Activated CD4-positive, CD25-positive, alpha-beta regulatory T cell (primary cell): ENCODE measurements at places on chromosomes 3 and 15.

DNA sequence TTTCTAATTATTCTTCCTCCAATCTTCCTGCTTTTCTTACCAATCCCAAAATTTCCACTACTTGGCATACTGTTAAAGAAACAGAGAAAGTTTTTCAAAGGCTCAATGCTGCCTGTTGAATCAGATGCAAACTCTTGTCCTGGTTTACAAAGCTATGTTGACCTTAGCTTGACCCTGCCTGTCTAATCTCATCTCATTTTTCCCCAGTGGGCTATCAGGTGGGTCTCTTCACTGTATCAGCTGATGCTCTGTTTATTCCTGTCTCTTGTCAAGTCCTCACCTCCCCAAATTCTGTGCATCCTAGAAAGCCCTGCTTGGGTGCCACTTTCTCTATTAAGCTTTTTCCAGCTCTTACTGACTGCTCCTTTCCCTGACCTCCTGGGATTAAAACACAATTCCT lies 18.2 kb downstream of the NFKBIZ start:
- no peak for DNase-seq

- no peak for DNase-seq
Measured at GRCh38 chr3:33663042-33663441, 55.0 kb downstream of the CLASP2 start.

GRCh38 chr3:23751212-23751723 lies 54.5 kb upstream of the UBE2E1 start:
- DNase-seq: no peak

GRCh38 chr3:126682009-126682408 lies 22.0 kb upstream of the CHCHD6 start:
- no peak for DNase-seq

DNA sequence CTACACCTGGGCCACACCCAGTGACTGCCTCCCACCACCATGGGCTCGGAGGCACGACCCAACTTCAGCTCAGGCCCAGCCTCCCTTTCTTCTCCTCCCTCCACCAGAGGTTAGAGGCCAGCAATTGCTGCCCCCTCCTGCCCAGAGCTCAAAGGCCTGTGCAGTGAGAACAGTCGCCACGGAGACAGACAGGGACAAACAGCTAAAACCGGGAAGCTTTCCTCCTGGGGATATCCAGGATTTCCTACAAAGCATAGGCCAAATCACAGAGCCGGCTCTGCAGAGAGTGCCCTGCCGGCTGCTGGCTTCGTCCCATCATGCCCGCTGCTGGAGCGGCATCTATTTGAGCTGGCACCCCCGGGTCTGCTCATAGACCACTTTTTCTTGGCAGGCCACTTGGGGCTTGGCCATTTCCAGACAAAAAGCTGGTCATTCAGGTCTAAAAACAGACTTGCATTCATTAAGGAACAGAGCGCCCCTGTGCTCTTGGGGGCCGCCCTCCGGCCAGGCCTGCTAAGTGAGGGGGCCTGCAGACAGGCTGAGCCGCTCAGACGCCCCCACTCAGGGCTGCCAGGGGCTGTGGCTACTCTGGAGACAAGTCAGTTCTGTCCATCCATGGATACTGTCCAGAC lies 17.5 kb downstream of the GRAMD2A start:
- DNase-seq: no peak

DNA sequence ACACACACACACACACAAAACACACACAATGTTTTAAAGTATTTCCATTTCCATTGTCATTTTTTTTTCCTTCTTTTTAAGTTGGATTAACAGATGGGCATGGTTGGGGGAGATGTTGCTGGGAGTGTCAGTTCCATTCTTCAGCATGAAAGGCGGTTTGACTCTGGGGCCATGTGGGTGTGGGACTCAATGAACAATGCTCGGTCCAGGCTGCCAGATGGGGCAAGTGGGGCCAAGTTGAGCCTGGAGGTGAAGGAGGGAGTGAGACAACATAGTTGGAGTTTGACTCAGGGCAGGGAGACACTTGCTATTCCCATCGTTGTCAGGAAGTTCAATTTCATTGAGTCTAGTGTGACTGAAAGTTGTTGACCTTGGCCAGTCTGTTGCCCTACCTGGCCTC lies 125.3 kb downstream of the TLE3 start:
- no peak for DNase-seq

- DNase-seq: no peak
Measured at GRCh38 chr15:67018026-67018425, 47.4 kb upstream of the SMAD3 start.

DNA sequence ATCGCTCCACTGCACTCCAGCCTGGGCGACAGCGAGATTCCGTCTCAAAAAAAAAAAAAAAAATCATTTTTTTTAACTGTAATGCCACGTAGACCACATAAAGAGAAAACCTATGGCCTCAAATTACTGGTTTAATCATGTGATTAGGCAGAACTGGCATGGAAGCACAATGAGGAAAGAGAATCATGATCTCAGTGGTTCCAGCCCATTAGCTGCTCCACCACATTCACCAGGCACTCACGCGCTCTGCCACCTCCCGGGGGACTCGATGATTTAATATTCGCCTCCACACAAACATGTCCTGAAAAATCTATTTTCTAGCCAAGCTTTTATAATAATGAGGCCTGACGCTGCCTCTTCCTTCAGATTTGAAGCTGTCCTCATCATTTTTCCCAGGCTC lies 204.7 kb downstream of the TBL1XR1 start:
- no peak for DNase-seq

- DNase-seq: no peak
Measured at GRCh38 chr15:27767918-27768640, 331.0 kb downstream of the OCA2 start.

DNA sequence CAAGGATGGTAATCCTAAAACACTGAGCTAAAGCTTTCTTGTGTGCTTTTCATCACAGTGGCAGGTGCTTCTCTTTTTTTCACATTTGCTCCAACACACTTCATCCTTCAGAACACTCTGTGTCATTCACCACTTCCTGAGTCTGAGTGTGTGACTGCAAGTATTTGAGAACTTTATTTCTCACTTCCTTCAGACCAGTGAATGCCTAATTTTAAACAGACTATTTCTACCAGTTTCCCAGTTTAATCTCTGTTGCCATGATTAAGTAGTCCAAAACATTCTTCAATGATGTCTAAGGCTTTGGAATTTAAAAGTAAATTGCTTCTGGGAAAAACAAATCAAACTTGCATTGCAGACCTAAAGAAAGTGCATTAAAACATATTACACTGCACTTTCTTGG lies 541.2 kb downstream of the RBMS3 start:
- no peak for DNase-seq

GRCh38 chr3:161025911-161026310 lies 79.2 kb downstream of the B3GALNT1 start:
- DNase-seq: no peak

DNA sequence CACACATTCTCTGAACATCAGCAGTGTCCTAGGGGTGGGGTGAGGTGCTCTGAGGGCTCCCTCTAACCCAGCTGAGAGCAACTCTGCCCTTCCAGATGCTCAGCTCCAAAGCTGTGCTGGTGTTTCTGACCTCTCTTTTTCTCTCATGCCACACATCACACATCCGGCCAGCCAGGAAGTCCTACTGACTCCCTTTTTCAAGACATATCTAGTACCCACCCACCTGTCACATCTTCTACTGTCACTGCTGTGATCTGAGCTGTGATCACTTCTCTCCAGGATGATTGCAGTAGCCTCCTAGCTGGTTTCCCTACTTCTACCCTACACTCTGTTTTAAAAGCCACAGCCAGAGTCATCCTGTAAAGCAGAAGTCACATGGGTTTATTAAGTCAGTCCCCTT lies 30.2 kb upstream of the MASP1 start:
- no peak for DNase-seq

- DNase-seq: no peak
Measured at GRCh38 chr3:194277104-194277785, 73.9 kb downstream of the CPN2 start.

DNA sequence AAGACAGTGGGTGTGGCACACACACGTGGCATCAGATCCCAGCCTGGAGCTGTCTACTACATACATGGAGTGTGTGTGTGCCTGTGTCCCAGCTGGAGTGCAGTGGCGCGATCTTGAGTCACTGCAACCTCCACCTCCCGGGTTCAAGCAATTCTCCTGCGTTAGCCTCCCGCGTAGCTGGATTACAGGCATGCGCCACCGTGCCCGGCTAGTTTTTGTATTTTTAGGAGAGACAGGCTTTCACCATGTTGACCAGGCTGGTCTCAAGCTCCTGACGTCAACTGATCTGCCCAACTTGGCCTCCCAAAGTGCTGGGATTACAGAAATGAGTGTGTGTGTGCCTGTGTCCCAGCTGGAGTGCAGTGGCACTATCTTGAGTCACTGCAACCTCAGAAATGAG lies 108.8 kb downstream of the IL12A start:
- no peak for DNase-seq

DNA sequence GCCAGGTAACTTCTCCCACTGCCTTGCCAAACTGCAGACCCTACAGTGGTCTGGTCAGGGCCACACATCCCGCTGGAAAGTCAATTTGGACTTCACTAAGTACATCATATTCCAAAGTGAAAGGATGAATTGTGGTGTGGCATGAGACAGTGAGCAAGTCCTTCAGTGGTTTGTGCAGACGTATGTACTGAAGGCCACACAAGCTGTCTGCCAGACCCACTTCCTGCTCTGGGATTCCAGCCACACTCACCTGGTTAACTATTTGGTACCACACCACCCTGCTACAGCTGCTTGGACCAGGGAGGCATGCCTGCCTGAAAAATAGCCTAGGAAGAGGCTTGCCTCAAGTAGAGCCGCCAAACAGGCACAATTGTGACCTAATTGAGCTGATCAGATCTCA lies 94.1 kb upstream of the STRIT1 start:
- no peak for DNase-seq
